CD4-positive, CD25-positive, alpha-beta regulatory T cell (primary cell): ENCODE measurements at places on chromosomes 5 and 9.

GRCh38 chr5:160420331-160420610 is 1.4 kb upstream of the PTTG1 start:
- no peak for DNase-seq

DNA sequence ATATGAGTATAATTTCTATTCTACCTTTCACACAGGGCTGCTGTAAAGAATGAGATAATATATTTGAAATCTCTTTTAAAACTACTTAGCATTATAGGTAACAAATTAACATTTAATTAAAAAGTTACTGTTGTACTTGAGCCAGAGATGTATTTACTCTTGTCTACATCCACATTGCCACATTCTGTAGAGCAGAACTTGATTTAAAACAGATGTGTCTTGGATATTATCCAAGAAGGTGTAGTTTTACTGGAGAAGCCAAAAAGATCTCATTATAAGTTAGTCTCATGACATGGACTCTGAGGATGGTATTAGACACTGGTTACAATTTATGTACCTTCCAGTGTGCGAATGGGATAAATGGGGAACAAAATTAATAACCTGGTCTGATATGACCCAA is 293.1 kb upstream of the CCNH start:
- no peak for DNase-seq

DNA sequence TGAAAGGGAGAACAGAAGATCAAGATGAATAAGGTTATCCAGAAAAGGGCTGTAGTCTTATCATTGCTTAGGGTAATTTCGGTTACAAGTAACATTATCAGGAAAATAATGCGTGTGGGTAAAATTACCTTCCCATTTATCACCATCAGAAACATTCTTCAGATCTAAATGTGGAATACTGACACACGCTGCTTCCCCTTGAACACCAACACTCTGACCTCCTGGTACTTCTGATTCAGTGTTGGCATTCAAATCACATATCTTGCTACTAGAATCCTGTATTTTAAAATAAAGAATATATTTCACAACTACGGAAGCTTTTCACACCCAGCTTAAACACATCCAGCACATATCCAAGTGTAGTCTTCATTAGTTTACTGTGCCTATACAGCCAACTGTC is 70.2 kb downstream of the PKD2L2 start:
- no peak for DNase-seq

GRCh38 chr9:136604823-136605525 is 57.7 kb upstream of the EGFL7 start:
- DNase-seq, result no peak

DNA sequence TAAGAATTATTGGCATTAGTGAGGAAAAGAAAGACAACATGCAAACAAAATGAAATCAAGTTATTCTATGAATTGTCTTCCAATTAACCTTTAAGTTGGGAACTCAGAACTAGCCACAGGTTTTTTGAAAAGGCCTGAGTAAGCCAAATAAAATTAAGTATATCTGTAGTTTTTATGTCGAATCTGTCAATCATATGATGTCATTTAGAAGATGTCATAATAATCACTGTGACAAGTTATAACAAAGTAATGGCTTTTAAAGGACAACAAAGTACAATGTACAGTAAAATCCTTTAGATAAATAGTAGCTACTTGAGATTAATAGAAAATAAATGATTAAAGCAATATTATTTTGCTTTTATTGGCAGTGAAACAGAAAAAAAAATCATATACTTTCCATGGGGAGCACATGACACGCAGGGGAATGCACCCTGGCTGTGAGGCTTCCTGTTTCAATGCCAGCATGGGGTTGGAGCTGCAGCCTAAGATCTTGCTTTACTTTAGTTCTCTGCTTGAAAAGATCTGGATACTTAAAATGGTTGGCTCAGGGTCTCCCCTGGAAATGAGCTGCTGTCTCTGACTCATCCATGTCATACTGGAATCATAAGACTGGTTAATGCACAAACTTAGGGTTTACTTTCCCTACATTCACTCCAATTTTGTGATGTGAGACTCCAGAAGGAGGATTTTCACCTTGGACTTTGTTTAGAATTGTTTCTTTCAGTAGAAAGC is 284.3 kb downstream of the TAF11L14 start:
- DNase-seq, result no peak

DNA sequence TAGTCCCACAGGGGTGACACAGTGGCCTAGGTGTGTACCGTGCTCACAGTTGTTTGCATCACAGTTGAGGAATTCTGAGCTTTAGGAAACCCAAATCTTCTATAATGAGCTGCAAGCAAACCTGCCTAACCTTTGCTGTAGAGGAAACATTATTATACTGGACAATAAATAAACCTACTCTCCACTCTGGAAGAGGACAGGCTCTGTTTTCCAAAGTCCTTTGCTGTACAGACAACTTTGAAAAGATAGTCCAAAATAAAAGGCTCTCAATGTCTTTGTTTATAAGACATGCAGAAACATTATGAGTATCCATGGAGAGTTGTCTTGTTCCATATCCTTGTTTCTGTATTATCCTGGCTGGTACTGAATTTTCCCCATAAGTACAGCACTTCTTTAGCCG is 29.4 kb downstream of the ZNF131 start:
- DNase-seq, result no peak

DNA sequence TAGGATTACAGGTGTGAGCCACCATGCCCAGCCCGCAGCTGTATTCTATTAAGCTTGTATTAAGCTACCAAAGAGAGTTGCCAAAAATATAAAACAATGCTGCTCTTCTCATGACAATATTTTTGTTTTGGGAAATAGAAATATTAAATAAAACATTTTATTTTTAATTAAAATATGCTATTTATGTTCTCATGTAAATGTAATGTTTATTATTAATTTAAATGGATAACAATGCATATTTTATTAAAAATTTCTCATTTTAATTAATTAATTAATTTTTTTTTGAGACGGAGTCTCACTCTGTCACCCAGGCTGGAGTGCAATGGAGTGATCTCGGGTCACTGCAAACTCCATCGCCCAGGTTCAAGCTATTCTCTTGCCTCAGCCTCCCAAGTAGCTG is 117.5 kb downstream of the ANKRD55 start:
- no peak for DNase-seq

- no peak for DNase-seq
Measured at GRCh38 chr5:135072387-135073281, 38.6 kb upstream of the PITX1 start.

DNA sequence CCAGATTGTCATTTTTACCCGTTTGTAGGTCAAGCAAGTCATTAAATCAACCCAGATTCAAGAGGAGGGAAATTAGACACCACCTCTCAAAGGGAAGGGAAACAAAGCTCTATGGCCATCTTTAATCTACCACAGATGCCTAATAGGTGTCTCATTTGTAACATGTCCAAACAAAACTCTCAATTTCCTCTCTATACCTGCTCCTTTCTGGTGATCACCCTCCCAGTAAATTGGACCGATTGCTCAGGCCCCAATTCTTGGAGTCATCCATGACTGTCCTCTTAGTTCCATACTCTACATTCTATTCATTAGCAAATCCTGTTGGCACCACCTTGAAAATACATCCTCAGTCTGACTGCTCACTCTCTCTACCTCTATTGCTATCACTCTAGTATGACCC is 22.1 kb upstream of the UGCG start:
- DNase-seq, result no peak

DNA sequence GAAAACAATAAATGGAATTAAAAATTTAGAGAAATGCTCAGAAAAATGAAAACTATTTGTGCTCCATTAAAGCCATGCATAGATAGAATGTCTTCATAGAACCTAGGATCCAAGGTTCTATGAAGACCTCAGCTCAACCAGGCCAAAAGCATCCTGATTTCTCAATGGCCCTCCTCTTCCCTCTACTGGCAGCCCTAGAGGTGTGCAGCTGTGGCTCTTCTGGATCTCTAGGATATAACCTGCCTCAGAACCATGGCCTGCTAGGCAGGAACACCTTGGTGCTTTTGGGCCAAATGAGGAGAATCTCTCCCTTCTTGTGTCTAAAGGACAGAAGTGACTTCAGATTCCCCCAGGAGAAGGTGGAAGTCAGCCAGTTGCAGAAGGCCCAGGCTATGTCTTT is 15.1 kb downstream of the IFNA1 start:
- DNase-seq, result no peak

DNA sequence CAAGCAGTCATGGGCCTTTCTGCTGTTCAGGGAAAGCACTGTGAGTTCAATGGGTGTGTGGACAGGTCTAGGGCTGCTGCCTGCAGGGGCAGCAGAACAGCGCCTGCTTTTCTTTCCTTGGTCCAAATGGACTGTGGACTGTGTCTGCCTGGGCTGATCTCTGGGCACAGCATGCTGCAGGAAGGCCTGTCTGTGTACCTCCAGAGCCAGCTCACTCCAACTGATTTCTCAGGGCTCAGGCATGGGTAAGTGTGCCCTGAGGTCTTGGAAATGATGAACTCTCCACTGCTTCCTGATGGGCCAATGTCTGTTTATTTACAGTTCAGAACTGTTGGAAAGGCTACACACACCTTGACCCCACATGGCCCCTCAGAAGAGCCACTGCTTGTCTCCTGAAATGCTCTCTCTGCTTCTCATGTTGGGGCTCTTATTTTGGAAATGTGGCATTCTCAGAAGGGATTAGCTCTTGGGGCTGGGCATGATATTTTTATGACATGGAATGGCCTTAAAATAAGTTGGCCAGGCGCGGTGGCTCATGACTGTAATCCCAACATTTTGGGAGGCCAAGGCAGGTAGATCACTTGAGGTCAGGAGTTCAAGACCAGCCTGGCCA is 27.0 kb downstream of the SLC22A4 start:
- no peak for DNase-seq

GRCh38 chr9:122347348-122348287 is 23.2 kb upstream of the PTGS1 start:
- DNase-seq, result peak; percentile 12

DNA sequence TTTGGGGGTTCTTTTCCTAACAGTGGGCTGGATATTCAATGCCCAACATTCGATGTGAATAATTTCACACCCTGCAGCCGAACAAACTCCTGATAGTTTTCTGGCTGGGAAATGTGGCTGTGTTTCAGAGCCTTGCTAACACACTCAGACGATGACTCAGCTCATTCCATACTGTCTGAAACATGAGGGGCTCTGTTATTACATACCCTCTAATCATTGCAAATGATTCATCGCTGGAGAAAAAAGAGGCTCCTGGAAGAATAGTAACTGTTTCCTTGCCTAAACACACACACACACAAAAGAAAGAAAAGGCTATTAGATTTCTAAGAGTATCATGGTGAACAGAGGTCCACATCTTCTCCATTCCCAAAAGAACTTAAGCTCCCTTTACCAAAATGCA is 75.8 kb downstream of the OXCT1 start:
- DNase-seq, result no peak

DNA sequence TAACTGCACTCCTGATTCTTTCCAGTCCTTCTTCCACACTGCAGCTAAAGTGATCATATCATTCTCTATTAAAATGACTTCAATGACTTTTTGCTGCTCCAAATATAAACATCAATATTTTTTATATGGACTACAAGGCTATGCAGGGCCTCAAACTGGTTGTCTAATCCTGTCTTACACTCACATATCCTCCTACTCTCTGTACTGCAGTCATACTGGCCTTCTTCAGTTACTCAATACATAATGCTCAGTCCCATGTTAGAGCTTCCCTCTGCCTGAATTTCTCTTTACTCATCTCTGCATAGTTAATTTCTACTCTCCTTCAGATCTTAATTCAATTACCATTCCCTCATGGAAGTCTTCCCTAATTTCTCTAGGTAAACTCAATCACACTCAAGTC is 3.4 kb downstream of the MEIKIN start:
- no peak for DNase-seq

DNA sequence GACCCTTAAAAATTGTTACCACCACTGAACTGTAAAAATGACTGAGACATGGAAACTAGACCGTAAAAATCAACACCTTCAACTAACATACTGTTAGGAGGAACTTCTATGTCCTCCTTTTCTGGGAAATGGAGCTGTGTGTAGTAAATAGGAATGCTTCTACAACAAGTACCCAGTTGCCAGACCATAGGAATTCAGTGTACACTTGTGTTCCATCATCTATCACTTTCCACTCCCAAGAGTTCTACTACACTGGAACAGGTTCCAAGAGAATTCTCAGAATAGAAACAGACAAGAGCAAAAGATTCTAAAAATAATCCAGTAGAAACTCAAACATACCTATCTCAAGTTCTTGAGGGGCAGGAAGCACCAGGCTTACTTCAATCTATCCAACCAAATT is 23.6 kb downstream of the UBAP2 start:
- no peak for DNase-seq

GRCh38 chr5:32851559-32852173 is 140.5 kb downstream of the NPR3 start:
- DNase-seq, result no peak

GRCh38 chr5:40652441-40653220 is 27.1 kb upstream of the PTGER4 start:
- no peak for DNase-seq
